CD8-positive, alpha-beta T cell (primary cell): ENCODE measurements at places on chromosomes 2 and 18.

- DNase-seq = no peak
Measured at GRCh38 chr2:26274058-26274613, 29.4 kb downstream of the HADHB start.

DNA sequence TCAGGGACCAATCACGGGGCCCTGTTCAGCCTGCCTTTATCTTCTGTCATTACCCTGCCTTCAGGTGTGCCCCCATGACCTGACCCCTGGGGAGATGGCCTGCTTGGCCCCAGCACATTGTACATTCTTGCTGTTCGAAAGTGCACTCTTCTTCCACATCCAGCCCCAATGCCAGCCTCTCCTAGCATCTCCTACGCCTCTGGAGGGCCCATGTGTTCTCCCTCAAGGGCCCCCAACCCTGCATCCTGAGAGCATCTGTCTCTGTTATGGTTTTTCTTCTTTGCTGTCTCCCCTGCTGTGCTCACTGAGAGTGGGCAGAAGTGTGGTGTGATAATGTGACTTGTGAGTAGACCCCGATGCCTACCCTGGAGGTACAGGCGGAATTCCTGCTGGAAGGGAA is 41.5 kb upstream of the OTOS start:
- no peak for DNase-seq

DNA sequence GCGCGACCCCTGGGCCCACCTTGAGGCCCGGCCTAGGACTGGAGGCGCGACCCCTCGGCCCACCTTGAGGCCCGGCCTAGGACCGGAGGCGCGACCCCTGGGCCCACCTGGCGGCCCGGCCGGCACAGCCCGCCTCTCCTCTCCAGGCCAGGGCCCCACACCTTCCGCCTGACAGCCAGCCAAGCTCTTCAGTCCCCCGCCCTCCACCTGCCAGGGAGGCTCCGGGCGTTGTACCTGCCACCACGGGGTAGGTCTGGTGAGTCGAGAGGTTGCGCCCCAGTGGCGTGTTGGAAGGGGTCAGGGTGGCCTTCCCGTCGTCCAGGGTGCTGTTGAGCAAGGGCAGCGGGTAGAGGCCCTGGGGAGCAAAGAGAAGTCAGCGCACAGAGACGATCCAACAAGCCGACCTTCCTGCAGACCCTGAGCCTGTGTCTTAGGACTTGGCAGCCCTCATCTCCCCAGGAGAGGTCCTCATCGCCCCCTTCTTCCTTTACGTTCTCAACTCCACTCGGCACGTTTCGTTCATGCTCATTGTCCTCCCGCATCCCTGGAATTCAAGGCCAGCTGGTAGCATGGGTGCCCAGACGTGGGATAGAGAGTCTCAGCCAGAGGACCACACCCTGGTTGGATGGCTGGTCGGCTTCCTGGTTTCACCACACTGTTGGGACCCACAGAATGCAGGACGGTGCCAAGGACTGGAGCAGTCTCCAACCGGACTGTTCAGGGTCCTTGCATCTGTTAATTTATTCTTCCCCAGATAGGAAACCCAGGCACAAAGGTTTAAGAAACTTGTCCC is 42.2 kb downstream of the PAX8 start:
- DNase-seq = no peak

- DNase-seq = no peak
Measured at GRCh38 chr2:43762286-43762685, 11.6 kb upstream of the DYNC2LI1 start.

DNA sequence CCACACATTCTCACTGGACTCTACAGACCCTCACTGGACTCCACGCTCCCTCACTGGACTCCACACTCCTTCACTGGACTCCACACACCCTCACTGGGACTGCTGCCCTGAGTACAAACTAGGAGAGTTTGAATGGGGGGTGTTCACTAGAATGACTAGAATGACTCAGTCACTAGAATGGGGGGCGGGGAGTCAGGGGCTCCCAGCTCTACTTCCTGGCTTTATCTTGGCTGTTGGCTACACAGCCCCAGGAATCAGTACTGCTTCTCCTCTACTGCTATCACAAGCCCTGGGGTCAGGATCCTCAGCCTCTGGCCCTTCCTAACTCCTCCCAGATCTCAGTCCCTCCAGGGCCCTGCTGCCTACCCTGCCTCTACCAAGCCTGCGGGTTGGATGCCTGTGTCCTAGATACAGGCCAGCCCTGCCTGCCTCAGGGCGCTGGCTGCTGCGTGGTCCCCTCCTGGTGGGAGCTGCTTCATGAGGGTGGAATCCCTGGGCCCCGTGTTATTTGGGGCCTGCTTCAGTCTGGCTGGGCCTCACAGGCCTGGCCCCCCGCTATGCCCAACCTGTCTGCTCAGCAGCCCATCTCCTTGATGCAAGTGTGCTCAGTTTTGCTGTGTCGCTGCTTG is 7.8 kb downstream of the PTMA start:
- no peak for DNase-seq

DNA sequence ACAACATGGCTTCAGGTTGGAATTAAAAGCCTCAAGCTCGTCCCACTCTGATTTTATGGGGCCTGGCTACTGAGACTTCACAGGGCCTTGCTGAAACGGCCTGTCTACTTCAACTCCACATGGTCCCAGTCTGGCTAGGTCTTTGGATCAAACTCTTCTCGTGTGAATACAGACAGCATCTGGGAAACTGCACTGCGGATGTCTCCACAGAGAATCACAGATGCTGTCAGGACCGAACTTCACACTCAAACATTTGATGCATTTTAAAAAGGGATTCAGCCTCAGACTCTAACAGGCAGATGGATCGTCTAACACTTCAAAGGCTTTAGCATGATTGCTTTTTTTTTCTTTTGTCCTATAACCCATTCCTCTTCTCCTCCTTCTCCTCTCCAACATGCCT is 198.5 kb downstream of the ZNF521 start:
- DNase-seq = no peak

- no peak for DNase-seq
Measured at GRCh38 chr18:65093346-65093745, 657.5 kb upstream of the CDH7 start.

GRCh38 chr2:72080286-72081145 is 67.1 kb downstream of the CYP26B1 start:
- DNase-seq = no peak
